ENCODE measurements at places on chromosomes 6 and 20.

GRCh38 chr20:57022306-57022705 is 244.1 kb downstream of the BMP7 start:
- no peak for DNase-seq

- DNase-seq: no peak
Observed at GRCh38 chr20:59143326-59143725, 20.3 kb upstream of the ZNF831 start.

DNA sequence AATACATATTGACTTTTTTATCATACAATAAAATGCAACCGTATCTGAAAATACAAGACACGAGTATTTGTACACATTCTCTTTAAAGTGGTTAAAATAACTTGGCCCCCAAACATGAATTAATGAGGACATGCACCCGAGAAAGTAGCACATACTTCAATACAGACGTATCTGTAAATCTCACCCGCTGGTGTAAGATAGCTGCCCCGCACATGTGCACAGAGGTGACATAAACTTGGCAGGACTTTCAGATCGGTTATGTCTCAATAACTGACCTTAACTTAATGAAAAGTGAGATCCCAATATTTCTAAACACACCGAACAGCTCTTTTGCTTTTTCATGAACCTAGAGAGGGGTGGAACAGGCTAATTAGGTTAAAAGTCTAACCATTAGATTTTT is 91.5 kb upstream of the RPS6KA2 start:
- DNase-seq: no peak

DNA sequence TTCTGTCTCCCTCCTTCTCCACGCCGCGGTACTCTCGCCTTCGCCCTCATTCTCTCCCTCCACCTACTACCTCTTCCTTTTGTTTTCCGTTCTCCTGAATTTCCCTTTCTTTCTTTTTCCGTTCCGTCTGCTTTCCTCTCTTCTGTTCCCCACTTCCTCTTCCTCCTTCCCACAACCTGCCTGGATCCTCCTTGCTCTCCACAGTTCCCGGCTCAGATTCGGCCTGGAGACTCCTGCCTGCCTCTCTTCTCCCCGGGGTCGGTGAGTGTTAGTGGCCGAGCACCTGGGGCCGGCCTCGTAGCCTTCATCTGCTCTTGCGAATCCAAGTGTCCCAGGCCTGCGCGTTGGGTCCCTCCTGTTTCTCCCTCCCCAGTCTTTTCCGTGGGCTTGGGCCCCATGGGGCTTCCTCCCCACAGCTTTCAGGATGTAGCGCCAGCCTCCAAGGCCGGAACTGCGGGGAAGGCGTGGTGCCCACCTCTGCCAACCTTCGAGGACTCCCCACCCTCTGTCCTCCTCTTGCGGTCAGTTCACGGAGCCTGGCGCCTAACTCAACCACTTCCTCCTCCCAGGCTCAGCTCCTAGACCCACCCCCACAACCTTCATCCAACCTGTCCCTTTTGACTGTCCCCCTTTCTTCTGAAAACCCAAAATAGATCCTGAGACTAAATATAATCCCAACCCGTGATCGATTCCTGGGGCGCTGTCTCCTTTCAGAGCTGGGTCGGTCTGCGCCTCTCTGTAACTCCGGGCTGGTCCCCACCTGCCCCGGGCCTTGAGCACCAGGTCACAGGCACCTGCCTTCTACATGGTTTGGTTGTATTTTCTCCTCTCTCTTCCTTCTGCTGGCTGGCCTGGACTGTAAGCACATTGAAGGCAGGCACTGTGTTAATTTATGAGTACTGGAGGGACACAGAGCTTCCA is 6.8 kb downstream of the NRN1 start:
- DNase-seq: no peak

- DNase-seq: no peak
Observed at GRCh38 chr20:13862245-13862644, 77.4 kb downstream of the NDUFAF5 start.

- no peak for DNase-seq
Observed at GRCh38 chr6:152173321-152173720, 365.8 kb downstream of the ESR1 start.

GRCh38 chr20:25239387-25240370 is 8.2 kb upstream of the PYGB start:
- no peak for DNase-seq

DNA sequence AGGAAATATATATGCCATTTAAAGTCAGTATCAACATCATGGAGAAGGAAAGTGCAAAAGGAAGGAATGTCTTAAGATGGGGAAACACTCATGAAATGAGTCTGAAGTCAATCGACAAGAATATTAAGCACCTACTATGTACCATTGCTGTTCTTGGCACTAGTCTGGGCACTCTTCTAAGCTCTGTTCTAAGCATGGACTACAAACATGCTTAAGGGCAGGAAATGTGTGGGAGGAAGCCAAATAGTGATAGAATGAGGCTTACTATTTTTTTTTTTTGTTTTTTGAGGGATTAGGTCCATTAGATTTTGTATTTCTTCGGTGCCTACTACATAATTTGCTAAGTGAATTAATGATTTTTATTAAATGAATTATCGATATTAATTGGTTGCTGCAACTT is 83.8 kb upstream of the SUPT3H start:
- DNase-seq: no peak

DNA sequence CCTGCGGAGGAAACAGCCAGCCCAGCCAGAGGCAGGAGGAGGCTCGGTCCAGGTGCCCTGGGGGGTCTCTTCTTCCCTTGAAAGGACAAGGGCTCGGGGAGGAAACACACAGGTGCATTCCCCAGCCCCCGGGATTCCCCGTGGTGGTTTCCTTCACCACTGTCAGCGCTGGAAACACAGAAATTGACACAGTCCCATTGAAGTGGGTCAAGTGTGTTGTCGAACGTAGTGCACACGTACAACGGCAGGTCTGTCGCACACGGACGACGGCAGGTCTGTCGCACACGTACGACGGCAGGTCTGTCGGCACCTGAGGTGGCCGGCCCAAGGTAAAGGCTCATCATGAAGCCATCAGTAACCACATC is 80.9 kb downstream of the DLL1 start:
- no peak for DNase-seq

GRCh38 chr20:40506537-40506939 is 182.5 kb downstream of the MAFB start:
- no peak for DNase-seq

DNA sequence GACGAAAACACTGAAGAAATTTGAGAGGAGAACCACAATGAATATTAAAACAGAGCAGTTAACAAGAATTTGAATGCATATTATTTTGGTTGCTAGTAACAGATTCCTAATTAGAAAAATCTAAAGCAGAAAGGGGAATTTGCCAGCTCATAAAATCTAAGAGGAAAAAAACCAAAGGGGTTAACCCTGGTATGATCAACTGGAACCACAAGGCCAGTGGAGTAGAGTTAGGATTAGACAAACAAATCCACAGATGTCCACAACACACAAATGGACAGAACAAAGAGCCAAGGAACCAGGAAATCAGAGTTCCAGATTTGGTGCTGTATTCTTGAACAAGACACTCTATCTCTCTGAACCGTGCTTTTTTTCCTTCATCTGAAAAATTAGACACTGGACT is 195.0 kb downstream of the TASP1 start:
- no peak for DNase-seq

- DNase-seq: no peak
Observed at GRCh38 chr6:46816626-46817025, 23.4 kb downstream of the MEP1A start.

- DNase-seq: no peak
Observed at GRCh38 chr20:41141153-41141815, 3.9 kb downstream of the PLCG1 start.

- no peak for DNase-seq
Observed at GRCh38 chr6:53960311-53960710, 150.9 kb upstream of the MLIP start.

- no peak for DNase-seq
Observed at GRCh38 chr20:3685341-3685740, 3.5 kb upstream of the ADAM33 start.

- DNase-seq: no peak
Observed at GRCh38 chr6:30450909-30451841, 38.1 kb upstream of the HLA-E start.

GRCh38 chr6:170522565-170523183 is 30.4 kb downstream of the PSMB1 start:
- DNase-seq: no peak

- DNase-seq: no peak
Observed at GRCh38 chr6:34519971-34520644, 36.0 kb downstream of the SPDEF start.

DNA sequence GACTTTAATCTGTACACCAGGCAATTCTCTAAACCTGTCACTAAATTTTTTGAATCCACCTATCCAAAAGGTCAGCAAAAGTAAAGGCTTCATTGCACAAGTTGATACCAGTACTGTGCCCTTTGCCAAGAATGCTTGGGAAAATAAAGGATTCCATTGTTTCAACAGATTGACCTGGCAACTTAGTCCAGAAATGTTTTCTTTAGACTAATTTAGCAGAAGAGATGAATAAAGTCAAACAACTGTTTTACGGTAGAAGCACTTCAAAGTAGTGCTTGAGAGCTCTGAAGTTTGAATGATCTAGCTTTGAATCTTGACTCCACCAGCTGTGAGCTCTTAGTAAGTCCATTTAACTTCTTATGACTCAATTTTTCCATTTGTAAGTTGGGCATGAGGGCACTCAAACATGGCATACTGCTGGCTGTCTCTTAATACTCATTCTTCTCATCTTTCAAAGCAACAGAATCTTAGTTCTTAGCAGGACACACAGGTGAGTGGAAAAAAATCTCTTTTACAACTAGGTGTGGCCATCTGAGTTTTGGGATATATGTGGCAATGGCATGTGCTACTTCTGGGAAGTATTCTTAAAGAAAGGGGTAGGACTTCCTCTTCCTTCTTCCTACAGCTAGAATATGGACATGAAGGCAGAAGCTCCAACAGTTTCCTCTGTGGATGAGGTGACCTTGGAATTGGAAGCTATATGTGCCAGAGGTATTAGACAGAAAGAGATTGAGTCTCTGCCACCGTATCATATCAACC is 55.9 kb upstream of the LOC128125822 start:
- DNase-seq: no peak

DNA sequence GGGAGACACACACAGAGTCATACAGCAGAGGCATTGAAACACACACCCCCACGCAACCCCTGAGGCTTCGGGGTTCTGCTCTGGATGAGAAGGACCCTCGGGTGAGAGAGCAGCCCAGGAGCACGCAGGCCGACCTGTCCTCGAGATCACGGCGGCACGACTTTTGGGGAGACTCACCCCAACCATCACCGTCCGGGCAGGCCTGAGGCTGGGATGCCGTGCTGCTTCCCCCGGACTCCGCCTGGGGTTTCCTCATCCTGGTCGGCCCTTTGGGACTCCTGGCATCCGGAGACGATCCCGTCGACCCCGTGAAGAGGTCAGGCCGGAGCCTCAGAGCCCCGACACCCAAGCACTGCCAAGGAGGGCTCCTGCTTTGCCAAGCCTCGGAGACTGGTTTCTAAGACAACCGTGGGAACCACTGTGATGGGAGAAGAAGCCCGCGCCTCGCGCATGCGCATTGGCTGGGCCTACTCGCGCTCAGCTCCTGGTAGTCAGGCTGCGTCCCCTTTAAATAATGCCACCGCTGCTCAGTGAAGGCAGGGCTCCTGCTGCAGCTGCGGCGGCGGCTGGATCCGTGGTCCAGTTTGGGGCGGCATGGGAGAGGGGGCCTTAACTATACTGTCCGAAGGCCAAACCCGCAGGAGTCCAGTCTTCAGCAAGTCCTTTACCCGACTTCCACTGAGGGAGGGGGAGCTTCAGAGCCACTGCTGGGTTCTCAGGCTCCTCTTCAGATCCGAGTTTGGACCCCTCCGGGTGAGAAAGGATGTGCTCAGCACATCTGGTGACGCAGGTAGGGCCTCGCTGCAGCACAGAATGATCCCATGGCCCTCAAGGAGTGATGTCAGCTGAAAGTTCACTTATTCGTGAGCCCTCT is 171.4 kb upstream of the ZNF337 start:
- DNase-seq: no peak

DNA sequence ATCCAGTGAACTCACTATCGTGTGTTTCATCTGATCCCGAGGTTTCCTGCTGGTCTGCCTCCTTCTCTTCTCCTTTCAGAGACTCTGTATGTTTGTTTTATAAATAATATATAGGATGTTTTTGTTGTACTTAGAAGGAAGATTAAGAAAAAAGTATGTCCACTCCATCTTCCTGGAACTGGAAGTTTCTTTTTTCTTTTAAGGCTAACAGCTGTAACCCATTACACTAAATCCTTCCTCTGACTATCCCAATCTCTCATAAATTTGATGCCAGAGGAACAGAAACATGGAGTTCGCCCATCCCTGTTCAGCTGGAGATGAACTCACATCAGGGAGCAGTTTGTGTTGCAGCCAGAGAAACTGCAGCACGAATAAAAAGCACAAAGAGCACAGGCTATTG is 20.7 kb downstream of the RIPK1 start:
- no peak for DNase-seq

- DNase-seq: no peak
Observed at GRCh38 chr6:34938268-34938667, 49.2 kb downstream of the ANKS1A start.

DNA sequence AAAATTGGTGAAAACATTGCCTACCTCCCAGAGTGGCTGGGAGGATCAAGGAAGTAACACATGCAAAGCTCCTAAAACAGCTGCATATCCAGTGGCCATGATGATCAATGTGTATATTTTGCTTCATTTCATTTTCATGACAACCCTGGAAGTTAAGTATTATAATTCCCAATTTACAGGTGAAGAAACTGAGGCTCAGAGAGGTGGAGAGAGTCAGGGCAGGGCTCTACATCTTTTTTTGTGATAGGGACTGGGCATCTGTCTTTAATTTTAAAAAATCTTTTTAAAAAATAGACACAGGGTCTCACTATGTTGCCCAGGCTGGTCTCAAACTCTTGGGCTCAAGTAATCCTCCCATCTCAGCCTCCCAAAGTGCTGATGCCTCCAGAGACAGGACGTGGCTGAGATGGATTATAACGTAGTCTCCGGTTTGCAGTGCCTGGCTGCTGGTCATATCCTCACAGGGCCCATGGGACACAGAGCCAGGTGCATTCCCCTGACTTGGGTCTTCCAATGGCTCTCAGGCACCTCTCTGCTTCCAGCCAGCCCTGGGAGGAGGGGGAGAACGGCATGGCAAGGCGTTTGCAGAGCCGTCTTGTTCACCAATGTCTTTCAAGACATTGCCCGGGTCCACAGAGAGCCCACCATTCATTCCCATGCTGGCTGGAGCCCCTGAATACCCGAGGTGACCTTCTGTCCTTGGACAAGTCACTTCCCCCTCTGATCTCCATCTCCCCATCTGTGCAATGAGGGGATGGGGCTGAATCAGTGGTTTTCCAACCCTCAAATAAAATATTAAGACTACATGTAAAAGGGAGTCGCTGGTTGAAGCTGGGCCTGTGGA is 38.3 kb downstream of the HNF4A start:
- no peak for DNase-seq

DNA sequence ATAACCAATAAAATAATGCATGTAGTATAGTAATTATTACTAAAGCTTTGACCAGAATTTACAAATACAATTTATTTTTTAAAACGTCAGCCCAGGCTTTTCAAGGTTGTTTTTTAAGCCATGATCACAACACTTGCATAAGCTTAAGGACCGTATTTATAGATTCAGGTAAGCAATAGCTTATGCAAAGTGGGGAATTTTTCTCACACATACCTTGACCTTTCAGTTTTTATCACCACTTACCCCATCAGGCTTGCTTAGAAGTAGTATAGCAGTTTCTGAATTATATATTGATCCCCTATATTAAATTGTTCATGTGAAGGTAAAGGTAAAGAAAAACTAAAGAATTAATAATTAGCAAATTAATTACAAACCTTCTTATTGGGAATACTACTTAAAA is 232.3 kb upstream of the FKBP1C start:
- DNase-seq: no peak

Measured in NCI-H2081 treated with DMSO at 0.1 percent for 48 hours (cell line).